ENCODE measurements at places on chromosomes 4 and X. TPM values are rescaled to one million over a fixed set of nuclear protein-coding genes. Genes with fewer than 3 reads are reported as not detected.

The HMGN5 gene
- total RNA-seq: 1.4 TPM

- no peak overlapping the region for H3K27ac ChIP-seq
- H3K4me3 ChIP-seq: no peak overlapping the region
- peaks cover 14% of the 10 kb centered on the region for H3K4me1 ChIP-seq
Measured at GRCh38 chr4:26821677-26822503, 38.8 kb upstream of the STIM2 start.

- no peaks in the 10 kb centered on the region for H3K36me3 ChIP-seq
- no peak overlapping the region for H3K4me3 ChIP-seq
- DNase-seq: no peak
- H3K27ac ChIP-seq: no peak overlapping the region
Measured at GRCh38 chr4:30755346-30755745, 35.2 kb downstream of the PCDH7 start.

DNA sequence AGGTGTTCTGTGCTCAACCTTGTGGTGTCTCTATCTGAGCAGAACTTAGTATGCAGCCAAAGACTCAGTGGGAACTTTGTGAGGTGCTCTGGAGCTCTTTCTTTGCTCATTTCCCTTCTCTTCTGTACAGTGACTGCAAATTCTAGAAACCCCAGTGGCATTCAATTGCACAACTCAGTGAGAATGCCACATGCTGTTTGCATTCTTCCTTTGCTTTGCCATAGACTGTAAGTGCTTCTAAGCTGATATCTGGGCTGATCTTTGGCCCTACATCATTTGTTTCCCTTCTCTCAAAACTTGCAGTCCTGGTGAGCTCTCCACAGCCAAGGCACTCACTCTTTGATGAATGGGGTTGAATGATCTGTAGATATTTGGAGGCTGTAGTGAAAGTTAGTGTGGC lies 7.0 kb downstream of the PNMA3 start:
- peaks cover 2% of the 10 kb centered on the region for H3K27me3 ChIP-seq
- no peak overlapping the region for H3K4me3 ChIP-seq
- DNase-seq: no peak

All from activated CD4-positive, alpha-beta T cell treated with anti-CD3 and anti-CD28 coated beads, Interleukin-2, amount 10 ng/mL, durations not matched to agents 7 days and 5 days (primary cell).